Colonic mucosa (tissue), 4 donors: ENCODE measurements at places on chromosomes 3 and 15.

DNA sequence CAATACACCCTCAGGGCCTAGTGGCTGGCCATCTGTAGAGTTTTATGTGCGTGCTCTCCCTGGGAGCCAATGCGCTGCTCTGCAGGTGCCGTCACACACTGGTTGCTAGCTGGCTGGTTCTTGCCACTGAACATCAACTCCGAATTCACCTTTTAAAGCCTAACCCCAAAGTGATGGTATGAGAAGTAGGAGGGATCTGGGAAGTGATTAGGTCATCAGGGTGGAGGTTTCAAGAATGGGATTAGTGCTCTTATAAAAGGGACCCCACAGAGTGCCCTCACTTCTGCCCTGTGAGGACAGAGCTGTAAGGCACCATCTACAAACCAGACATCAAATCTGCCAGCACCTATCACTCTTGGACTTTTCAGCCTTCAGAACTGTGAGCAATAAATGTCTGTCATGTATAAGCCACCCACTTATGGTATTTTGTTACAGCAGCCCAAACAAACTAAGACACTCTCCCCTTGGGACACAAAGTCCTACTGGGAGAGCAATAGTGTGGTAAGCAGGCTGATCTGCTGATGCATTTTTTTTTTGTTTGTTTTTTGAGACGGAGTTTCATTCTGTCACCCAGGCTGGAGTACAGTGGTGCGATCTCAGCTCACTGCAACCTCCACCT lies 20.3 kb downstream of the RGMA start:
- H3K4me3 ChIP-seq = no peak overlapping the region
- no peaks in the 10 kb centered on the region for H3K4me1 ChIP-seq
- no peak for DNase-seq
- no peak overlapping the region for H3K27ac ChIP-seq
- peaks cover 23% of the 10 kb centered on the region for H3K27me3 ChIP-seq
- H3K36me3 ChIP-seq = no peaks in the 10 kb centered on the region

DNA sequence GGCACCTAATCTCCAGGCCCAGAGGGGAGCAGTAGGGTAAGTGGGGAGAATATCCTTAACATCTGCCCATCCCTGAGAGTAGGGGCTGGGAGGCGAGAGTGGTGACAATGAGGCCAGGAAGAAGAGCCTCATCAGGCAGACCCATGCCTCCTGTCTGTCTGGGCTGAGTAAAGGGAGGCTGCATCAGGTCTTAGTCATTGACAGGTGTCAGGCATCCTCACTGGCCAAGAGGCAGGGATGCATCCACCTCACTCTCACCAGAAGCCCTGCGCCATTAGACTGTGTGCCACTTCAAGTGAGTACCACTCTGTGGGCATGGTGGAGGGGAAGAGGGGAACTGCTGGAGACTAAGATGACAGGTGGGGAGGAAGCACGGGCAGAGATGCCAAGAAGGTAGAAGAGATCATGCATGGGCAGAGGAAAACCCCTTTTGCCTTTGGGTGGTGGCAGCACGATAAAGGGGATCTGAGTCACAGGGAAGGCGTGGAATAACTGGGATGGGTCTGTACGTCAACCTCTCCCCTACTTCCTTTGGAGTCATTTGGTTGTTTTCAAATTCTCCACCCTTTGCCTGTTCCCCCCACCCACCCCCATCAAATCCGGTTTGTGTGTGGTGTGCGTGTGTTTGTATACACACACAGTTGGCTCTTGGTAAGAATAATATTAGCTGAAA lies 14.1 kb downstream of the ANAPC13 start:
- H3K4me1 ChIP-seq = no peaks in the 10 kb centered on the region
- H3K4me3 ChIP-seq = no peak overlapping the region
- no peak overlapping the region for H3K27ac ChIP-seq
- H3K36me3 ChIP-seq = no peaks in the 10 kb centered on the region
- H3K27me3 ChIP-seq = no peaks in the 10 kb centered on the region
- DNase-seq = no peak

GRCh38 chr15:39589193-39589814 lies 8.4 kb downstream of the THBS1 start:
- H3K4me3 ChIP-seq = no peak overlapping the region
- no peak overlapping the region for H3K27ac ChIP-seq
- no peak for DNase-seq
- peaks cover 2% of the 10 kb centered on the region for H3K36me3 ChIP-seq
- H3K27me3 ChIP-seq = no peaks in the 10 kb centered on the region

DNA sequence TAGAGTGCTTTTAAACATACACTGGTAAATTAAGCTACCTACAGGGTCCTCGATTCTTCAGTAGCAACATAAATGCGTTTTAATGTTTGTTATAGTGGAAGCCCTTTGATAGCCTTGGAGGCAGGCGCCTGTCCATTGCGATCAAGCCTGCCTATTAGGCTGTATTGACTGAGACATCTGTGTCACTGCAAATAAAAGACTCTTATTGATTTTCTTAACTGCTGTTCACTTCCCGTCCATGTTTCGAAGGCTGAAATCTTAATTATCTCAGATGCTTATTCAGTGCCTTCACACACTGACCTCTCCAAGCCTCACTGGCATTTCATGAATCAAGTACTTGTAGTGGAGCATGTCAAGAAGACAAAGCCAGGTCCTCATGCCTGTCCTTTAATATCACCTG lies 51.1 kb downstream of the MAP2K5 start:
- no peak for DNase-seq
- no peak overlapping the region for H3K4me3 ChIP-seq
- H3K27ac ChIP-seq = no peak overlapping the region
- H3K4me1 ChIP-seq = no peaks in the 10 kb centered on the region

DNA sequence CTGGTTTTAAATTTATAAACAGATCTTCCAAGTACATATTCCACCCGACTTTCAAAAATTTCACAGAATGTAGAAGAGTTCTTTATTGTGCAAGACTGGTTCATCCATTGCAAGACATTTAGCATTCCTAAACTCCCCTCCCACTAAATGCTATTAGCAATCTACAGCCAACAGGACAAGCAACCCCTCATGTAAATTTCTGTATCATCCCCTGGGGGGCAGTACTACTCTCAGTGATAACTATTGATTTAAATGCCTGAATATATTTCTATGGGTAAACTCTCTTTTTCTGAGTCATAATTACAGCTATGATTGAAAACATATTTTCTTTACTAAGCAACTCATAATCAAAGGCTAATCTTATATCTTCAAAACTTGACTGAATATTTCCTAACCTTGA lies 10.7 kb upstream of the SLC15A2 start:
- no peak for DNase-seq
- H3K36me3 ChIP-seq = no peaks in the 10 kb centered on the region
- H3K27ac ChIP-seq = no peak overlapping the region
- H3K4me1 ChIP-seq = no peaks in the 10 kb centered on the region
- H3K27me3 ChIP-seq = no peaks in the 10 kb centered on the region

DNA sequence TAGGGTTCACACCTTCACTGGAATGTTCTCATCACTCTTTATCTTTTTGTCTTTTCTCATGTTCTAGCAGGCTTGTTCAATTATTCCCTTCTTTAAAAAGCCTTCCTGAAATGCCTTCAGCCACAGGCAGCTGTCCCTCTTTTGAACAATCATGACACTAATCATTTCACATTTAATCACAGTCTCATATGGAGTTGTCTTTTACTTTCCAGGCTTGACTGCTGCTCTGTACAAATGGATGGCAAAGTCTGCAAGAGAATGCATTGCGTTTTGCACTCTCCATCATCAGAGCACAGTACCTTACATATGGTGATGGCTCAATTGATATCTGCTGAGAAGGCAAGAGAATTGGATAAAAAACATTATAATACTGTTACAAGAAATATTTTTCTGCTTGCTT lies 529.8 kb downstream of the DIPK2A start:
- no peaks in the 10 kb centered on the region for H3K27me3 ChIP-seq
- no peaks in the 10 kb centered on the region for H3K4me1 ChIP-seq
- H3K4me3 ChIP-seq = no peak overlapping the region
- no peak overlapping the region for H3K27ac ChIP-seq
- DNase-seq = no peak

DNA sequence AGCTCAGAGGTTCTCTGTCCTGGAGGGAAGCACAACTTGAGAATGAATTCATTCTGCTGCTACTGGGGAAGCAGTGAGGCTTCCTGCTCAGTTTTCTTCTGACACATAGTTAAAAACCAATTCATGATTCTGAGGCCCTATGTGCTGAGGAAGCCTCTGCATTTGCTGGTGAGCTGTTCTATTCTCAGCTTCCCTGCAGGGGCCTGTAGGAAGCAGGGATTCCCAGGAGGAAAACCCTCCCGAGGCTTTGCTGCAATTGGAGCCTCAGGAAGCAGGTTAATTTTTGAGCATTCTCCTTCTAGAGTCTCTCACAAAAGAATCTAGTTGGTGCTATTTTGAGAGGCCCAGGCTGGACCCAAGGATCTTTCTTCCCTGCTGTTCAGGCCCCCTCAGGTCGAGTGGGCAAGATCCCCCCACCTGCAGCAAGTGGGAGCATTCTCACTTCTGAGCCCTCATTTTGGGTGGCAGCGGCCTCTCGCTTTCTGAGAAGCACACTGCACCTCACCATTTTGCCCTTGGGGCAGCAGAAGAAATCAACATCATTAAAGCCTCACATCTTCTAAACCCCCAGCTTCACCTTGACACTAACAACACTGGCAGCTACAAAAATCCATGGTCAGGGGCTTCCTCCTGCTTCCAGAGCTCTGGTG lies 197.5 kb upstream of the TSC22D2 start:
- no peak for DNase-seq
- H3K4me3 ChIP-seq = no peak overlapping the region
- no peak overlapping the region for H3K27ac ChIP-seq
- H3K27me3 ChIP-seq = no peaks in the 10 kb centered on the region
- no peaks in the 10 kb centered on the region for H3K36me3 ChIP-seq

- H3K36me3 ChIP-seq = no peaks in the 10 kb centered on the region
- no peak for DNase-seq
- no peak overlapping the region for H3K27ac ChIP-seq
- no peak overlapping the region for H3K4me3 ChIP-seq
- H3K4me1 ChIP-seq = no peaks in the 10 kb centered on the region
Observed at GRCh38 chr3:182058488-182058887, 346.8 kb downstream of the SOX2 start.

DNA sequence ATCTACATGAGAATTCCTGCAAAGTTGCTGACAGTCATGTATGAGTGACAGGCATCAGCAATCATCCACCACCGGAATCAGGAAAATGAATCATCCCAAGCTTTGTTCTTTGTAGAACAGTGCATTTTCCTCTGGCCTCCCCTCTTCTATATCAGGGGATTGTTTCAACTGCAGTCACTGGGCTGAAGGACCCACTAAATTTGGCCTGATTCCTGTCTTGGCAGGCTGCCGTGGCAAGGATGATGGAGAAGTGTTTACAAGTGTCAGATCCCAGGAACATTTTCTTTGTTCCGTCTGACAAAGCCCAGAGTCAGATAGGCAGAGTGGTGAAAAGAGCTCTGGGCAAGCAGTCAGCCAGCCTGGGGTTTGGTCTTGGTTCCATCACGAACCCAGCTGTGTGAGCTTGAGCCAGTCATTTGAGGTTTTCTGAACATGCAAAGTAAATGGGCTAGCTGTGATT lies 175.1 kb upstream of the TSC22D2 start:
- no peak overlapping the region for H3K27ac ChIP-seq
- no peaks in the 10 kb centered on the region for H3K27me3 ChIP-seq
- H3K4me3 ChIP-seq = no peak overlapping the region
- H3K36me3 ChIP-seq = no peaks in the 10 kb centered on the region
- H3K4me1 ChIP-seq = no peaks in the 10 kb centered on the region

DNA sequence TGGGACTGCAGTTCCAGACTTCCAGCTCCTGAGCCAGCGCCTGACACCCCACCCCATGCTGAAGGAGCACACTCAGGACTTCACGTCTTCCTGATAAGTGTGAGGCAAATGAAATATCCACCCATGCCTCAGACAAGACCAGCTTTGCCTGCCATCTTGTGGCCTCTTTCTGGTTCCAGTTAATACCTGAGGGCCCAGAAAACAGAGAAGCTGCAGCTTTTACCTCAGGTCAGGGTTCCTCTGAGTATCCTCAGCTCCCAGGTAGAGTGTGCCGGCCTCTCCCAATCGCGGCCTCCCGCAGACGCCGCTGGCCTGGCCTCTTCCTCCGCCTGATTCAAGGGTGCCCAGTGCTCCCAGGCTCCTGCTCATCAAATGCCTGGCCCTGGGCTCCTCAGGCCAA lies 5.1 kb upstream of the KLHL6 start:
- no peak overlapping the region for H3K27ac ChIP-seq
- H3K36me3 ChIP-seq = no peaks in the 10 kb centered on the region
- DNase-seq = peak; percentile 41
- no peaks in the 10 kb centered on the region for H3K27me3 ChIP-seq

DNA sequence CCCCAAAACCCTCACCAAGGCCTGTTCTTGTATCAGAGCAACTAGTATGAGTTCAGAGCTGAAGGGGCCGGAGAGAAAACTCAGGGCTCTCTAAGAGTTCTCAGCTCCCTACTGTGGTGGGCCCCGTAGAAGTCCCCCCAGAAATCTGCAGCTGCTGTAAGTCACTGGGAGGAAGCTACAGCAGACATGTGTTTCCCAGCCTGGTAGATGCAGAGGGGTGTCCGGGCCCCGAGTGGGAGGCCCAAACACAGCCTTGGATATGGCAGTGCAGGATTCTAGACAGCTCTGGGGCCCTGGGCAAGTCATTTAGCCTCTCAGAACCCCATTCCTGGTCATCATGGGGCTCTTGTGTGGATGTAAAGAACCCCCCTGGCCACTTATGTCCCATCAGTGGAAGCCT lies 39.2 kb upstream of the CSPG4 start:
- no peak for DNase-seq
- H3K27ac ChIP-seq = no peak overlapping the region
- H3K27me3 ChIP-seq = no peaks in the 10 kb centered on the region
- no peaks in the 10 kb centered on the region for H3K4me1 ChIP-seq
- no peaks in the 10 kb centered on the region for H3K36me3 ChIP-seq

DNA sequence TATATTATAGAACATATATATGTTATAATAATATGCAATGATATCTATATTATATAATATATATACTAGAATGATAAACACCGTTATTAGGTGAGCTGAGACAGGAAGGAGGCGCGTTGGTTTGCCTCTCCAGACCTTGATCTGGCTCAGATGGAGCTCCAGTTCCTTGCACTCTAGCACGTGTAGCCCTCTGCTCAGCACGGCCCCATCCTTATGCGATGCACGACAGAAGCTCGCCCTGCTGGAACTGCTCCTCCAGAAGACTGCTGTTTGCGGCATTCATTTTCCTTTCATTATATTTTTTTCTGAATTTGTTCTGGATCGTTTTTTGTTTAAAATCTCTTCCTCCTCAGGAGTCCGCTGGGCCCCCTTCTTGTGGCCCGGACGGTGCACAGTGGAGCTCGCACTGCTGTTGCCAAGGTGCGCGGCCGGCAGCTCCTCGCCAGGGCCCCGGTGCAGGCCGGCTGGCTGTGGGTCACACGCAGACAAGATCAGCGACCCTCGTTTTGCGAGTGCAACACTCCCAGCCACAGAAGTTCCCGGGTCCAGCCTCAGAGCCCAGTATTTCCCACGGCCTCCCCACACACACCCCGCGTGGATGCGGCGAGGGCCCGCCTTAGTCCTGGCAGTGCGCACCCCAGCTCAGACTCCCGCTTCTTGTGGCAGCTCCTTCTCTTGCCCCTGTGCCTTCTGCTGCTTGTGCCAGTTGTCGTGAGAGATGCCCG lies 112.2 kb downstream of the CHL1 start:
- H3K4me3 ChIP-seq = no peak overlapping the region
- H3K4me1 ChIP-seq = no peaks in the 10 kb centered on the region
- no peaks in the 10 kb centered on the region for H3K27me3 ChIP-seq
- no peak for DNase-seq

- H3K27ac ChIP-seq = peak overlapping the region; percentile 1
- H3K4me1 ChIP-seq = peaks cover 9% of the 10 kb centered on the region
- DNase-seq = no peak
- no peaks in the 10 kb centered on the region for H3K27me3 ChIP-seq
Observed at GRCh38 chr3:56788521-56788920, 13.2 kb downstream of the ARHGEF3 start.
